ENCODE measurements at places on chromosomes 2 and 18.
A peak's percentile ranks its signal among the peaks of the same experiment; 100 is the strongest.

GRCh38 chr2:15009681-15010080 is 377.2 kb downstream of the LRATD1 start:
- DNase-seq, result no peak

- DNase-seq, result peak; percentile 24
These were observed 169.2 kb upstream of the NCK2 start for GRCh38 chr2:105575499-105576025.

GRCh38 chr2:100588071-100588786 is 25.4 kb downstream of the PDCL3 start:
- no peak for DNase-seq

DNA sequence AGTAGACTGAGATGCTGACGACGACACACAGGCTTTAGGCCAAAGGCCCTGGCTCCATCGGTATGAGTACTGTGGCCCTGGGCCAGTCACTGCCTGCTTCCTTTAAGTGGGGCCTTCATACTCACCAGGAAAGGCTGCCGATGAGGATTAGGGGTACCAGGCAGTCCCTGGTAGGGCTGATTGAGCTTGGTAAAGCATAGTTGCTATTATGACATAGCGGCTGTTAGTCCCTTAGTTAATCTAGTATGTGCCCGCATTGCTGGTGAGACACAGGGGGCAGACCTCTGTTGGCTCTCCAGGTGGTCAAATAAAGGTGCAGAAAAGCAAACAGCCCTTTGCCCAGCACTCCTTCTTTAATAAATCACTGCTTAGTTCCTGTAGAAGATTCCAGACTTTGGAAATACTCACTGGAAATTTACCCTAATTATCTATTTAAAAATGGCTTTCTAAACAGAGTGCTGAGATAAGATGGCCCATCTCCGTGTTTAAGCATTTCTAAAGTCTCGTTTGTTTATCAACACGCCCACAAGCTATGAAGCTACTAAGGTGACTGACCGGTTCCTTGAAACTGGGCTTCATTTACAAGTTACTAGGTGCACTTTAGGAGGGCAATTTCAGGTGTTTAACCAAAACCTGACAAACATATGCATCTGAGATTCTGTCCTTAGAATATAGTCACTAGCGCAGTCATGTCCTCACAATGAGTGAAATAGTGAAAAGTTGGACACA is 8.7 kb upstream of the BIN1 start:
- no peak for DNase-seq

DNA sequence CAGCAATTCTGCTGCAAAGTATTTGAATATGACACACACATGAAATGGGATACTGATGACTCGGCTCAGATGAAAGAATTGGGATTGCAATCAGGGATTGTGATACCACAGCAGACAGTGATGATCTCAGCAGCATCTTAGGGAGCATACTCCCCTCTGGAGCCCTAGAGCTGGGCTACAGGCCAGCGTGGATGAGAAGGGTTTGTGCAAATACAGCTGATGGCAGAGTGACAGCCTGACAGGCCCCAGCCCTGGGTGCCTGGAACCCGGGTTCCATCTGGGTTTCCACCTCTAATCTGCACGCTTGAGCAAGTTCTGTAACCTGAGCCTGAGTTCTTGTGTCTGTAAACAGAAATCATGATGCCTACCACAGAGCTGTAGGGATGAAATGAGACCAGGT is 418.0 kb downstream of the LRATD1 start:
- DNase-seq, result no peak

DNA sequence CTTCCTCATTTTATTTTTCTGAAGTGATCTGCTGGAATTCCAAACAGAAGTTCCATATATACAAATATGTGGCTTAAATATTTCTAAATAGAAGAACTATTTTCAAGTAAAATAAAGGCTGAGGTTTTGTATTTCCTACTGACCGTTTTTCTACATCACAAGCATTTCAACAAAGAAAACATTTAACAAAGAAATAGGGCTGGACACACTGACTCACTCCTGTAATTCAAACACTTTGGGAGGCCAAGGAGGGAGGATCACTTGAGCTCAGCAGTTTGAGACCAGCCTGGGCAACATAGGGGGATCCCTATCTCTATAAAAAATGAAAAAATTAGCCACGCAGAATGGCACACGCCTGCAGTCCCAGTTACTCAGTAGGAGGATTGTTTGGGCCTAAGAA is 44.6 kb downstream of the TANK start:
- DNase-seq, result no peak

DNA sequence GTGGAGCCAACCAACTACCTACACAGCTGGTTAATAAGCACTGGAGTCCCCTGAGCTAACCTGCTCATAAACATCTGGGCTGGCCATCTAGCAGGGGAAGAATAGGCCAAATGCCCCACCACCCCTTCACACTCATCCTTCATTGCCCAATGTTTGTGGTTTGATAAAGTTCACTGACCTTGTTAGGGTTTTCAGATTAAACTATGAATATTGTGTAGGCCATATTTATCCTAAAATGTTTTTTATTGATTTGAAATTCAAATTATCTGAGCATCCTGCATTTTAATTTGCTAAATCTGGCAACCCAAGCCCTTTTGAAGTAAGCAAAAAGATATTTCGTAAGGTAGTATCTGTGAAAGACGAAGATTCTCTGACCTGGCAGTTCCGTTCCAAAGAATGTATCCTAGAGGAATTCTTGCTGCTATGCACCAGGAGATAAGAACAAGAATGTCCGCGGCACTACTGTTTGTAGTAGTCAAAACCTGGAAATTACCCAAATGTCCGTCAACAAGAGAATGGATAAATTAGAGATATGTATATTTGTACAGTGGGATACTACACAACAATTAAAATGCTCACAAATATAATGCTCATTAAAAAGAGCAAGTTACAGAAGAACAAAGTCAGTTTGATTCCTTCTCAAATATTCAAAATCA is 5.8 kb upstream of the TLK1 start:
- no peak for DNase-seq

DNA sequence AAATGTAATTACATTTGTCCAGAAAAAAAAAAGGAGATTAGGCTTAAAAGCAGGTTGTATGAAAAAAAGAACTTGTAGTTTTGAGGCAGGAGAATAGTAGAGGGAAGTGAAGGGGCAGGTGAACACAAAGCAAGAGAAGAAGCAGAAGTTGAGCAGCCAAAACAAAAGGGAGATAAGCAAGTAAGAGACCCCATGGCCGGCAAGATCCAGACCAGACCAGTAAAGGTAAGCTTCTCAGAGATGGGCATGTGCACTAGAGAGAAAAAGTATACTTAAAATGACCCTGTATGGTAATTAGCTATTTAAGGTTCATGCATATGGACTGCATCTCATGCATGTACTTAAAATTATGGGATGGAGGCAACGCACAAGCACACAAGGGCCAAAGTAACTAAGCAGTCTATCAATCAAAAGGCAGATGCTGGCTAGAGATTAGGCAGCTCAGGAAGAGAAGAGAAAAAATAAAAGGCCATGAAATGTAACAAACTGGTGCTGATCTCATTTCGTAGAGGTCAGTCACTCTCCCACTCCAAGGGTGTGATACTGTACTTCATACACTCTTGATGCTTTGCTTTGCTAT is 9.7 kb downstream of the SIGLEC15 start:
- no peak for DNase-seq

DNA sequence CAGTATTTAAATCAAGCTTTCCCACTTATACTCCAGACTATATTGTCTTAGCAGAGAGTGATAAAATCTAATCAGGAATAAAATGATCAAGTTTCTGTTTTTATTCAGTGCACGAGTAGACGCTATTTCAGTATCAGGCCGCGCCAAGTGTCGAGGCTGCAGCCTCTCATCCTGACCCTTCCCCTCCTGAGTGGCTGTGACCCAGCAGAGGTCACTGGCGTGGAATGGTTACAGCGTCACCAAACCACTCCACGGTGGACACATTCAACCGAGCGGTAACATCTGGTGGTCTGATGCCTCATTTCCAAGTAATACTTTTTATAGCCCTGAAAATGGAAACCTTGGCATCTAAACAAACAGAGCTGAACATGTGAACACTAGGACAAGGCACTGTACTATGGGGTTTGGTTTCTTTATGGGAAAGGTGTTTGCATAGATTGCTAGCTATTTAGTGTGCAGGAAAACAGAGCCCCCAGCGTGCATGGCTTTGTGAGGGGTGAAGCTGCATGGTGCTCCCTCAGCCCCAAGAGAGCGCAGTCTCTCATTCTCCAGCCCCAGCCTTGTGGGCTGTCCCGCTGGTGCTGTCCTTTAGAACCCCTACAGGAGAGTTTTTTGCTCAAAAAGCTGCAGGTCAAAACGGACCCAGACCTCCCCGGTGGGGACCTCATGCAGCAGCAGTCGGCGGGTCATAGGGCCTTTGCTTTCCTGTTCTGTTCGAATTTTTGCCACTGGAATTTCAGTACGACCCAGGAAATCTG is 28.4 kb downstream of the FAM228A start:
- no peak for DNase-seq

- no peak for DNase-seq
These were observed 112.1 kb upstream of the CDC42EP3 start for GRCh38 chr2:37783545-37783944.

DNA sequence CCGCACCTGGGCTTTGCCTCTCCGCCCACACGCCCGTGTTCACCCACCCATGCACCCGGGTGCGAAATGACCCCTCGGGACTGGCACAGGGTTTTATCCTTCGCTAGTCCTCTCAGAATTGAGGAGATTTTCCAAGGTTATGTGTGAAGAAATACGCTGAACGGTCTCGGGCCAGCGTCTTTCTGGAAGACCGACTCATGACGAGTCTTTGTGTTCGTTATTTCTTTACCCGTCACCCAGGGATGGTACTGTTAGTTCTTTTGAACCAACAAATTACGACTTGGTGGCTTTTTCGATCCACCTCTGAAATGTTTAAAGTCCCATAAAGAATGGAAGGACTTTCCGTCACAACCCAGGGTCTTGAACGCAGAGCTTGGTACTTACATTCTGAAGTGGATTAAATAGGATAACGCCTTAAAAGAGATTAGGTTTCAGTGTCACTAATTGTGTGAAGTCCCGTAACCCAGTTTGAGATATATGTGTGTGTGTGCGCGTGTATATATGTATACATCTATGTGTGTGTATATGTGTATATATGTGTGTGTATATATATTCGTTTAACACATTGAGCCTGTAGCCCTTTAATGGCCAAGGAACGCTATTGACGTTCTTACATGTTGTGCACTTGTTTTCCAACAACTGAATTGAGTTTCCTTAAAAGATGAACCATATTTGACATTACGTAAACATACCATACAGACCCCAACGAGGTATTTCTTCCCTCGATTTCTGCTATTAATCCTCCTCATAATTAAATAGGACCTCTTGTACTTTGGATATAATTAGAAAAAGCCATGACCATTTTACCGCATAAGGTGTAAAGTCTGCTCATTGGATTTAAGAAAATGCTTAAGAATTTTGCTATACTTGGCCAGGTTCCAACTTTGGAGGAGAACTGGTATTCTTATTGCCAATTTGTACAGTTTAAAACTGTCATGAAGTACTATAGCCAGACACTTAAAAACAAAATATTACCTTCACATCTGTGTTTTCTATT is 889 bp downstream of the ZC3H15 start:
- DNase-seq, result no peak

GRCh38 chr2:28821295-28821958 is 10.8 kb downstream of the SPDYA start:
- DNase-seq, result peak; percentile 62

GRCh38 chr2:74806920-74807319 is 27.0 kb upstream of the HK2 start:
- no peak for DNase-seq

GRCh38 chr18:31680433-31680811 is 4.0 kb downstream of the B4GALT6 start:
- DNase-seq, result no peak

GRCh38 chr2:102749938-102750337 is 11.9 kb upstream of the TMEM182 start:
- no peak for DNase-seq

DNA sequence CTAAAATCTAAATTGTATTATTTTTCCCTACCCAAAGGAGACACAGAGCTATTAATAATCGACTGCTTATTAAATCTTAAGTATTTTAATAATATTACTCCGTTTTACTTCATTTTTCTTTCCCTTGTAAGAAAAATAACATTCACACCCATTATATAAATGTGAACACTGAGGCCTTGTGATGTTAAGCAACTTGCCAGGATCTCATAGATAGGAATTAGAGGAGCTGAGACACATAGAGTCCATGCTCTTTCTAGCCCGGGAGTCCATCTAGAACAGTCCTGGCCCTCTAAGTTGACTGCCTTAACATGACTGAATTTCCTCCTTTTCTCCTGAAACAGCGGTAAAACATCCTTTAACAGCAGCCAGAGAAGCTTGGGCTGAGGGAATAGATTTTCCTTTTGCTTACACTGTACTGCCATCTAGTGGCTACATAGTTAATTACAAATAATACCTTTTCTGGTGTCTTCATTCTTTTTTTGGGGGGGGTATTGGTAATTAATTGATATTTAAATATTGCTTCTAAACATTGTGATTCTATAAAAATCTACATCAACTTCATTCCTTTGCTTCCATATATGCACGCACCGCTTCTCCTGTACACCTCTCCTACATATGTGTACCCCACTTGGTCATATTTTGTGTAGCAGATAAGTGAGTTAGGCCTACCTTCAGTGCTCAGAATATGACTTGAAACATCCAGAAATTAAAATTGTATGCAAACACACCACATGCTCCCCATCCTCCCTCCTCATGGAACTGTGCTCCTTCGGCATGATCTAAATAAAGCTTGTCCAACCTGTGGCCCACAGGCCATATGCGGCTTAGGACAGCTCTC is 125.8 kb upstream of the HNMT start:
- DNase-seq, result peak; percentile 78

GRCh38 chr2:85741833-85742455 is 11.8 kb upstream of the ATOH8 start:
- DNase-seq, result peak; percentile 82

DNA sequence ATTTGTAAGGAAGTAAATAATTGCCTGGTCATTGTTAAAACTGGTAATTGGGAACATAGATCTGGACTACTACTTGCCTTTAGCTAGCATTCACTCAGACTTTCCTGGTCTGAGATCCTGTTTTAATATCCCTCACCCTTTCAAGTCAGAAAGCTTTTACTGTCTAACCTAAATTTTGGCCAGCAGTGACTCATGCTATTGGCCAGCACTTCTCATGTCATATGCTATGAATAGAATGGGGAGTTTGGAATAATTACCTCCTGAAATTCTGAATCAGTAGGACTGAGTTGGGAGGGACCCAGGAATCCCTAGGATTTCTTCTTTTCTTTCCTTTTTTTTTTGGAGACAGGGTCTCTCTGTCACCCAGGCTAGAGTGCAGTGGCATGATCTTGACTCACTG is 19.3 kb downstream of the STK36 start:
- DNase-seq, result peak; percentile 68

- no peak for DNase-seq
These were observed 362.7 kb upstream of the SLC8A1 start for GRCh38 chr2:40814616-40815015.
